ENCODE measurements at places on chromosomes 5 and 9.
A peak's percentile ranks its signal among the peaks of the same experiment; 100 is the strongest.

DNA sequence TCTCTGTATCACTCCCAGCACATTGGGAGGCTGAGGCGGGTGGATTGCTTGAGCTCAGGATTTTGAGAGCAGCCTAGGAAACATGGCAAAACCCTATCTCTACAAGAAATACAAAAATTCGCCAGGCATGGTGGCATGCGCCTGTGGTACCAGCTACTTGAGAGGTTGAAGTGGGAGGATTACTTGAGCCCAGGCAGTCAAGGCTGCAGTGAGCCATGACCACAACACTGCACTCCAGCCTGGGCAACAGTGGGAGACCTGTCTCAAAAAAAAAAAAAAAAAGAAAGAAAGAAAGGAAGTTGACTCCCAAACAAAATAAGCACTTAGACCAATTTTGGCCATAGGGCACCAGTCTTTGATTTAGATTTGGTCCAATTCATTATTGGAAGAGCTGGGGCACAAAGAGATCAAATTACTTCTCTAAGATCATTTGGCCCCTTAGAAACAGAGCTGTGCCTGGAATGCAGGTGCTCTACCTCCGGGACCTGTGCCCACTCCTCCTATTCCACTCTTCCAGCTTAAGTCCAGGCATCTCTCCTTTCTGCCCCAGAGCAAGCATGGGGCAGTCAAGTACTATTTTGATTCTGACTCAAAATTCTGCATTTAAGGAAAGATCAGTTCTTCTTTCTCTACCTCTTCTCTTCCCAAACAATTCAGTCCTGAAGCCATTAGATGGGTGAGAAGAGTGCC is 59.0 kb downstream of the ALDH7A1 start:
- no peak for DNase-seq

- DNase-seq, result no peak
Observed at GRCh38 chr5:161051920-161052500, 200.0 kb upstream of the ATP10B start.

DNA sequence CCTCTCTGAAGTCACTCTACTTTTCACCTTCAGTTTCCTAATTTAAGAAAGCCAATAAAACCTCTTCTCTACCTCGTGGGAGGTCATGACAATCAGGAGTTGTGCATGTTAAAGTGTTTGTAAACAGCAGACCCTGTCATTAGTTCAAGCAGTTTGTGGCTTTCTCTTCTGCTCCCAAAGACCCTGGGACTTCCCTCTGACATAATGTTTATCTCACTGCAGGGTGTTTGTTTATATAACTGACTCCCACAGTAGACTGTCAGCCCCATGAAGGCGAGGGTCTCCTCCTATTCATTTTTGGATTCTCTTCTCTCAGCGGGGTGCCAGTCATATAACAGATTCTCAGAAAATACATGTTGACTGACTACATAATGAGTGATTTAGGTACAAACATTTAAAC is 360.0 kb upstream of the ZNF462 start:
- DNase-seq, result no peak

- no peak for DNase-seq
Observed at GRCh38 chr5:2981652-2982051, 230.2 kb upstream of the IRX2 start.

DNA sequence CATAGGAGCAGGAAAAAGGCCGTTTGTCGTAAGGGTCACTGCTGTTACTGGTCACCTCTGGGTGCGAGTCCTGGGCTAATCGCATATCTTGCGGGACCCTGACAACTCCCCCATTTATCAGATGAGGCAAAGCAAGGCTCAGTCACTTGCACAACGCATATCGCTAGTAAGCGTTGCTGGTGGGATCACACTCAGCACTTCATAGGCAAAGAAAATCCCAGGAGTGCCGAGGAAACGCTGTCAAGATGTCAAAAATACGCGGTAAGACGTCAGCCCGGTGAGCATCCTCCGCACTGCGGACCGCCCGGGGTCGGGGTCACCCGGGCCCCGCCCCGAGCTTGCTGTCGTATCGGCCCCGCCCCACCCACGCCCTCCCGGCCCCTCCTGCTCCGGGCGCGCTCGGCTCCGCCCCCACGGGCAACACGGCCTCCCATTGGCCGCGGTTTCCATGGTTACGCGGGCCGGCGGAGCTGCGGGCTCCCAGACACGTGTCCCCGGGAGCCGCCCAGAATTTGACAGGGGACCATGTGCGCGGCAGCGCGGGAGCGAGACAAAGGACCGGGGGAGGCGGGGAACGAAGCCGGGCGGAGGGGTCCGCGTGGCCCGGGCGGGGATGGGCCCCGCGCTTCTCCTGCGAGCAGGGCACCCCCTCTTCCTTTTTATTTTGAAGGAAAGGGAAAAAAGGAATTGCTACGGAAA is 80.2 kb upstream of the IER5L start:
- peak; percentile 96 for DNase-seq

DNA sequence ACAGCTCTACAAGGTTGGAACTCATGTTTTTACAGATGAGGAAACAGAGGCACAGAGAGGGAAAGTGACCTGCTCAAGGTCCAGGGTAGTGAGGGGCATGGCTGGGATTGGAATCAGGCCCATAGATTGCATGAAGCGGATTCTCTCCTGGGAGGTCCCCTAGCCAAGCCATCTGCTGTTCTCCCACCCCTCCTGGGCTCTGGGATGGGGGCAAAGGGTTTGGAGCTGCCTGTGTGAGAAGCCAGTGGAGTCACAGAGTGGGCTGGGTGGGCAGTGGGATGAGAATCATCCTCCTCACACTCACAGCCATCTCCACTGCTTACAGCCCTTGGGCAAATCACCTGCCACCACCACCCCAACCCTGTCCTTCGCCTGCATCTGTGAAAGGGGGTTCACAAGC is 38.6 kb upstream of the PSD2 start:
- DNase-seq, result no peak

DNA sequence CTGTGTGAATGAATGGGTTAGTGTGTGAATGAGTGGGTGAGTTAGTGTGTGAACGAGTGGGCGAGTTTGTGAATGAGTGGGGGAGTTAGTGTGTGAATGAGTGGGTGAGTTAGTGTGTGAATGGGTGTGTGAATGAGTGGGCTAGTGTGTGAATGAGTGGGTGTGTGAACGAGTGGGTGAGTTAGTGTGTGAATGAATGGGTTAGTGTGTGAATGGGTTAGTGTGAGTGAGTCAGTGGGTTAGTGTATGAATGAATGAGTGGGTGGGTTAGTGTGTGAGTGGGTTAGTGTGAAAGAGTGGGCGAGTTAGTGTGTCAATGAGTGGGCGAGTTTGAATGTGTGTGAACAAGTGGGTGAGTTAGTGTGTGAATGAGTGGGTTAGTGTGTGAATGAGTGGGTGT is 35.5 kb downstream of the NKD2 start:
- no peak for DNase-seq

GRCh38 chr9:121612511-121612998 is 38.9 kb upstream of the DAB2IP start:
- DNase-seq, result no peak

DNA sequence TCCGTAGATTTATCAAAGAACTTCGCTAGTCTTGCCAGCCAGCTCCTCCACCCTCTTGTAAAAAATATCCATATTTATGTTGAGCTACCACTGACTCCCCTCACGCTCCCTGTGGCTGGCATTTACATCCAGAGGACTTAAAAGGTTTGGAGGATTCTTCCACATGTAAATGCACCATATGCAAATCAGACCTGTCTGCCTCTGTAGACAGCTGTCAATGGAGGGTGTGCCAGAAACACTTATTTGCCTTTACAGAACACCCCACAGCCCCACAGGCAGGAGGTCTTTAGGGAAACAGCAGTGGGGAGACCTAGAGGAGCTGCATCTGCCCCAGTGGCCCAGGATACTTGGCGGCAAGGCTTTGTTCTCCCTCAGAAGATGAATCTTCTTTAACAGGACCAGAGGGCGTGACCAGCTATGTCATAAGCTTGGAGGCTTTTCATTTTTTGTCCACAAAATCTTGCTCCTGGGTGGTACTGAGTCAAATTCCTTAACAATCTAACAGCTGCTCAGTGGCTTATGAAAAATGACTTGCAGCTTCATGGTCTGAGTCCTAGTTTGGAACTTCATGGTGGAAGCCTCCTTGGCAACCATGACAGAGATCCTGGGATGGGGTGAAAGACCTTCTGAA is 535.8 kb downstream of the EBF1 start:
- DNase-seq, result no peak

DNA sequence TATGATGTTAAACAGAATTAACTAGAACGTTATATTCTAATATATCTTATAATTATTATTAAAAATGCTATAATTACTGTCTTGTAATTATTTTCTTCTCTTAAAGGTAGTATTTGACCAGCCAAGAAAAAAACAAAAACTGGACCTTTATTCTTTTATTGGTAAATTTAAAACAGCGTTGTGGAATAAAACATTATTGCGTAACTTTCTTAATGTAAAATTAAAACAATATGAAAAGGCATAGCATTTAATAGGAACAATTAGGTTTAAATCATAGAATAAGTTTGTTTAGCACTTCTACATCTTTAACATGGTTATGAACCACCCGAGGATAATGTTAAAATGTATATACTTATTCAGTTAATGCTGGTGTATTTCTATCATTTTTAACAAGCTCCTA is 574.5 kb upstream of the CDH18 start:
- no peak for DNase-seq

DNA sequence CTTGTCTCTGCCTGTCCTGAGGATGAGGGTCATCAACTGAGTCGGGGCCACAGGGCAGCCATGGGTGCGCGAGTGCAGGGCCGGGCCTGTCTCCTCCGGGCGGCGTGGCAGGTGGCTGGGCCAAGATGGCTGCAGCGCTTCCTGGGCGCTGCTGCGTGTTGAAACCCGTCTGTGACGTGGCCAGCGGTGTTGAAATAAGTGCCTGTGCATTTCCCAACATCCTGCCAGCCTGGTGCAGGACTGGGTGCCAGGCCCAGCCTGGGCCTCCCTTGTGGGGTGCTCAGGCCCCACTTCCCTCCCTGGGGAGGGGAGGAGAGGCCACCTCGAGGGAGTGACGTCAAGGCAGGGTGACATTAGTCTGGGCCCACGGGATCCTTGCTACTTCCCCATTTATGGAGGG is 45.5 kb downstream of the RXRA start:
- DNase-seq, result no peak

DNA sequence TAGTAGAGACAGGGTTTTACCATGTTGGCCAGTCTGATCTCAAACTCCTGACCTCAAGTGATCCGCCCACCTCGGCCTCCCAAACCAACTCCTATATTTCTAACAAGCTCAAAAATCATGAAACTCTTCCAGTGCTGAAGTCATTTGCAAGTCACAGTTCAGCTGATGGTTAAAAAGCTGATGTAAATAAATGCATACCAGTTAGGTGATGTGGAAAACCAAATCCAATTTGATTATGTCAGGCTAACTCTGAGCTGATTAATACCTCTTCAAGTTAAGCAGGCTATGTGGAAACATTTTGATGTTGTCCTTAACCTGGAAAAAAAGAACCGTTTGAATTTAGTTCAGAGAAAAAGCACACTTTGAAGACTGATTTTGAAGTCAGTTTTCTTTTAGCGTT is 51.0 kb downstream of the TMEM252 start:
- DNase-seq, result no peak

GRCh38 chr9:5582835-5583195 is 46.1 kb upstream of the RIC1 start:
- no peak for DNase-seq

DNA sequence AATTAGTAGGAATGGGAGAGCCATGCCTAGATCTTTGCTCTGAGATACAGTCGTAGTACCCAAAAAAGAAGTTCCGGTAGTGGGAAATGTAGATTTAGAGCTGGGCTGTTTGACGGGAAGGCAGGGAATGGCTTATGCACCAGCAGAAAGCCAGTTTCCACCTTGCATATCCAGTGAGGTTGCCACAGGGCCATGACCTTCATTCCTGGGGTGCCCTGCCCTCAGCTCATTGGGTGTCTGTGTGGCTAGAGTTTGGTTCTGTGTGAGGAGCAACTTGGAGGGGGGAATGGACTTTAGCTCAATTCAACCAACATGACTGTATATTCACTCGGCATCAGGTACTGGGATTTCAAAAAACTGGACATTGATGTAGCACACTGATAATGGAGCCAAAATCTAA is 300.1 kb downstream of the MLLT3 start:
- DNase-seq, result no peak

DNA sequence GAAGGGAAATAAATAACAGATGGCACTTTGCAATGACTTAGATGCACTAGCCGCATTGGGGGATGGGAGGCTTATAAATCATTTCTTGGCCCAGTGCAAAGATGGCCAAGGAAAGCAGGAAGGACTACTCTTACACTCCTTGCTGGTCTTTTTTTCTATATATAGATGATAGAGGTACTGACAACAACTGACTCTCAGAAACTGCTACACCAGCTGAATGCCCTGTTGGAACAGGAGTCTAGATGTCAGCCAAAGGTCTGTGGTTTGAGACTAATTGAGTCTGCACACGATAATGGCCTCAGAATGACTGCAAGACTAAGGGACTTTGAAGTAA is 1.7 kb downstream of the CCNG1 start:
- DNase-seq, result peak; percentile 16

GRCh38 chr5:172753101-172753500 is 17.9 kb downstream of the DUSP1 start:
- DNase-seq, result no peak

GRCh38 chr5:169583101-169583423 is 511 bp upstream of the SPDL1 start:
- DNase-seq, result no peak
